Thoracic aorta (tissue), 2 donors: ENCODE measurements at places on chromosomes 5 and 9. TPM values are rescaled to one million over a fixed set of nuclear protein-coding genes. Genes with fewer than 3 reads are reported as not detected.

DNA sequence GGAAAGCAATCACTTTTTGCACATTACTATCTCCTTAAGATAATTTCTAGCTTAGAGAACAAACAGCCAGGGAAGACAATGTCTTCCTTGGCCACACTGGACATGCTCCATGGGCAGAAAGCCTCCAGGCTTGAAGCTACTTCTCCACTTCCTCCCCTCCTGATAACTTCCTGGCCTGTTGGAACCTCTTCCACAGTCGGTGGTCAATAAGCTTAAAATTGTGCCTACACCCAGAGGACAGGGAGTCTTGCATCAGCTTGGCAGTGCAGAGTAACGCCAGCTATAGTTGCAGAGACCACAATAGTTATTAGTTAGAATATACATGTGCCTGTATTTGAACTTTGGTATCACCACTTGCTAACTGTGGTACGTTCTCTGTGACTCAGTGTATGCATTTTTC lies 58.1 kb upstream of the ABCA1 start:
- no peak for DNase-seq

The INIP gene
- total RNA-seq = 21.6 TPM

GRCh38 chr5:73443829-73444498 lies 4.6 kb downstream of the FOXD1 start:
- no peak for DNase-seq

GRCh38 chr5:113340537-113340936 lies 94.3 kb downstream of the TSSK1B start:
- DNase-seq = no peak
